Daoy (cell line): ENCODE measurements at places on chromosomes 5 and 9. TPM values are rescaled to one million over a fixed set of nuclear protein-coding genes. Genes with fewer than 3 reads are reported as not detected.
A peak's percentile ranks its signal among the peaks of the same experiment; 100 is the strongest.

- no peak for DNase-seq
These were observed 27.1 kb upstream of the MLLT3 start for GRCh38 chr9:20649381-20649780.

GRCh38 chr9:118058227-118058626 lies 354.0 kb downstream of the TLR4 start:
- DNase-seq: no peak

DNA sequence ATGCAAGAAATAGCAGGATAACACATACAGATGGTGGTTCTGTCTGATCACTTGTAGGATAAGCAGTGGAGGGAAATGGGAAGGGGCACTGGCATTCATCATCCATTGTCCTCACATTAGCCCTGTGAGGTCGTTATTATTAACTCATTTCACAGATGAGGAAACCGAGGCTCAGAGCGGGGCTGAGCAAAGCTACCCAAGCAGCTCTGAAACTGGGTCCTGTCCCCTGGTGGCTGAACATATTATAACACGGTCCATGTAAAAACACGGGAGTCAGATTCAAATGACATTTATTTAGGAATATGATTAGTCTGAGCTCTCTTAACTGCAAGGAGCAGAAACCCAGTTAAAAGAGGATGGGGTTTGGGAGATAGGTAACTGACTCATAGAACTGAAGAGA lies 43.1 kb downstream of the HRH2 start:
- DNase-seq: no peak

- DNase-seq: no peak
These were observed 18.4 kb downstream of the USP20 start for GRCh38 chr9:129853614-129854013.

DNA sequence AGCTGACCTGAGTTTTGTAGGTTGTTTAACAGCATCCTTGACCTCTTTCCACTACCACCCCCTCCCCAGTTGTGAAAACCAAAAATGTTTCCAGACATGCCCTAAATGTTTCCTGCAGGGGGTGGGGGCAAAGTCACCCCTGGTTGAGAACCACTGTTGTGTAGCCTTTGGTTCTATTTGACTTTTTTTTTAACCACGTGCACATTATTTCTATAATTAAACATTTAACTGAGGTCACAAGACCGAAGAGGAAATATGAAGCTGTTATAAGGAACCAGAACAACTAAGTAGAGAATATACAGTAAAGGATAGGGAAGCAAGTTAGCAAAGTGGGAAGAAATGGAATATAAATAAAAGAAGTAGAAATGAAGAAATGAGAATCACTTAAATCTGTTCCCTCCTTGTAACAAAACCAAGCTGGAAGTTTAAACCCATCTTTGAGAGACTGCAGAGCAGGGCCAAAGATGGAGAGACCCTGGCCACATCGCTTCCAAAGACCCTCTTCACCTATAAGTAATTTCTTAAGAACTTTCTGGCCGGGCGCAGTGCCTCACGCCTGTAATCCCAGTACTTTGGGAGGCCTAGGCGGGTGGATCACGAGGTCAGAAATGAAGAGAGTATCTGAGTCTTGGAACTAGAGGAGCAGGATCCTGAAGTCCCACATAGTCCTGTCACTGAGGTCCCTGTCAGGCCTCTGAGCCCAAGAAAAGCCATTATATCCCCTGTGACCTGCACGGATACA lies 14.4 kb downstream of the SIT1 start:
- no peak for DNase-seq

GRCh38 chr5:134738963-134739661 lies 764 bp downstream of the CAMLG start:
- peak; percentile 51 for DNase-seq

- no peak for DNase-seq
These were observed 63.4 kb upstream of the SREK1 start for GRCh38 chr5:66080664-66081063.

- DNase-seq: no peak
These were observed 286.7 kb downstream of the NFIB start for GRCh38 chr9:14027116-14027800.

DNA sequence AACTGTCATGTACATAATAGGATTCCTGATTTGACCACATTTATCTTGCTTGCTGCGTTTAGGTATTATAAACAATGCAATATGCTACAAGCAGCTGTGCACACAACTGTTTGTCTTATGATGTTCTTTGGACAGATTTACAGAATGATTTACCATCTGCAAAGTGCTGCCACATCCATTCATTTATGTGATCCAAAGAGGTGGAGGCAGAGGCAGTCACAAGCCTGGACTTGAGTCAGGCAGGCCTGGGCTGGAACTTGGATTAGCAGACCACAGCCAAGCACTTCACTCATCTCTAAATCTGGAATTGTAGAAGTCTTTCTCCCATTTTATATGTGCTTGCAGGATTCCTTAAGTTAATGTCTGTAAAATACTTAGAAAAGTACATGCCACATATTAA lies 149.0 kb downstream of the INSYN2B start:
- no peak for DNase-seq

DNA sequence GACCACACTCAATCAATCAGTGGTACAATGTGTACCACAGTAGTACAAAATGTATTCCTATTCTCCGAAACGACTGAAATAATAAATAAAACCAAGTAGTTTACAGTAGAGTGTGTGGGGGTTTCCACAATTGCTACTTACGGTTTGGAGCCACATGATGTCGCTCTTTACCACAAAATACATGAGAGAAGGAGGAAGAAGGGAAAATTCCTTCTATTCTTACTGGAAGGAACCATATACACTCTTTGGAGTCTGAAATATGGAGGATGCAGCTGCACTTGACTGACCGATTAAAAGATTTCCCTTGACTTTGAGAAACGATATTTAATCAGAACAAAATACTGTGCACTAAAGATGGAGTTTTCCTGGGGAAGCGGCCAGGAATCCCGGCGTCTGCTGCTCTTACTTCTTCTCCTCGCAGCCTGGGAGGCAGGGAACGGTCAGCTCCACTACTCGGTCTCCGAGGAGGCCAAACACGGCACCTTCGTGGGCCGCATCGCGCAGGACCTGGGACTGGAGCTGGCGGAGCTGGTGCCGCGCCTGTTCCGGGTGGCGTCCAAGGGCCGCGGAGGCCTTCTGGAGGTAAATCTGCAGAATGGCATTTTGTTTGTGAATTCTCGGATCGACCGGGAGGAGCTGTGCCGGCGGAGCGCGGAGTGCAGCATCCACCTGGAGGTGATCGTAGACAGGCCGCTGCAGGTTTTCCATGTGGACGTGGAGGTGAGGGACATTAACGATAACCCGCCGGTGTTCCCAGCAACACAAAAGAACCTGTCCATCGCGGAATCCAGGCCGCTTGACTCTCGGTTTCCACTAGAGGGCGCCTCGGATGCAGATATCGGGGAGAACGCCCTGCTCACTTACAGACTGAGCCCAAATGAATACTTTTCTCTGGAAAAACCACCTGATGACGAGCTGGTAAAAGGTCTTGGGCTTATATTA lies at the start of gene PCDHA4:
Gene PCDHA4 (plus strand): TSS at position 235 of the 942 bp plus-strand sequence.
- DNase-seq: peak; percentile 76

GRCh38 chr9:92964607-92965060 lies 17.3 kb downstream of the FGD3 start:
- DNase-seq: no peak

FTMT gene
- not detected in 2 replicates for total RNA-seq

MLANA gene
- total RNA-seq: not detected in 2 replicates

CMYA5 gene
- total RNA-seq: 0.06 and 0.17 TPM in 2 replicates

TSSK1B gene
- not detected in 2 replicates for total RNA-seq

GABRA6 gene
- total RNA-seq: not detected in 2 replicates

SPINK1 gene
- 0.51 TPM in 1 of 2 replicates, not detected in the other for total RNA-seq
